Mesothelial cell of epicardium (in vitro differentiated cells): ENCODE measurements at places on chromosomes 11 and 22. TPM values are rescaled to one million over a fixed set of nuclear protein-coding genes. Genes with fewer than 3 reads are reported as not detected.

BEST1 gene
- 0.64 to 1.1 TPM (median 0.90 TPM) in 3 replicates for total RNA-seq

VWCE gene
- total RNA-seq, result 6.2 to 8.7 TPM (median 8.2 TPM) in 3 replicates

C11orf16 gene
- not detected in 3 replicates for total RNA-seq

TNNT3 gene
- 15.2 to 19.0 TPM (median 18.0 TPM) in 3 replicates for total RNA-seq

GLYATL2 gene
- total RNA-seq, result not detected in 3 replicates

WNT11 gene
- 22.5 to 24.1 TPM (median 22.8 TPM) in 3 replicates for total RNA-seq

BCO2 gene
- 38.2 to 43.4 TPM (median 38.9 TPM) in 3 replicates for total RNA-seq

SCGB1A1 gene
- not detected in 3 replicates for total RNA-seq

TIMP3 gene
- total RNA-seq, result 65.9 to 68.2 TPM (median 67.2 TPM) in 3 replicates

IGLL1 gene
- total RNA-seq, result not detected in 3 replicates
